ENCODE measurements at places on chromosomes 16 and 17. TPM values are rescaled to one million over a fixed set of nuclear protein-coding genes. Genes with fewer than 3 reads are reported as not detected.

The MYL4 gene
- total RNA-seq, result 0.26 TPM

The GAST gene
- total RNA-seq, result not detected

The TMEM238L gene
- total RNA-seq, result not detected

The AANAT gene
- 0.55 TPM for total RNA-seq

The NLRC5 gene
- total RNA-seq, result 1.6 TPM

The TBC1D3K gene
- total RNA-seq, result not detected

Data from H9 (cell line).